Thyroid gland (tissue), 4 donors: ENCODE measurements at places on chromosomes 7 and 10. TPM values are rescaled to one million over a fixed set of nuclear protein-coding genes. Genes with fewer than 3 reads are reported as not detected.

TSPAN15 gene
- total RNA-seq = 9.0 TPM

DNA sequence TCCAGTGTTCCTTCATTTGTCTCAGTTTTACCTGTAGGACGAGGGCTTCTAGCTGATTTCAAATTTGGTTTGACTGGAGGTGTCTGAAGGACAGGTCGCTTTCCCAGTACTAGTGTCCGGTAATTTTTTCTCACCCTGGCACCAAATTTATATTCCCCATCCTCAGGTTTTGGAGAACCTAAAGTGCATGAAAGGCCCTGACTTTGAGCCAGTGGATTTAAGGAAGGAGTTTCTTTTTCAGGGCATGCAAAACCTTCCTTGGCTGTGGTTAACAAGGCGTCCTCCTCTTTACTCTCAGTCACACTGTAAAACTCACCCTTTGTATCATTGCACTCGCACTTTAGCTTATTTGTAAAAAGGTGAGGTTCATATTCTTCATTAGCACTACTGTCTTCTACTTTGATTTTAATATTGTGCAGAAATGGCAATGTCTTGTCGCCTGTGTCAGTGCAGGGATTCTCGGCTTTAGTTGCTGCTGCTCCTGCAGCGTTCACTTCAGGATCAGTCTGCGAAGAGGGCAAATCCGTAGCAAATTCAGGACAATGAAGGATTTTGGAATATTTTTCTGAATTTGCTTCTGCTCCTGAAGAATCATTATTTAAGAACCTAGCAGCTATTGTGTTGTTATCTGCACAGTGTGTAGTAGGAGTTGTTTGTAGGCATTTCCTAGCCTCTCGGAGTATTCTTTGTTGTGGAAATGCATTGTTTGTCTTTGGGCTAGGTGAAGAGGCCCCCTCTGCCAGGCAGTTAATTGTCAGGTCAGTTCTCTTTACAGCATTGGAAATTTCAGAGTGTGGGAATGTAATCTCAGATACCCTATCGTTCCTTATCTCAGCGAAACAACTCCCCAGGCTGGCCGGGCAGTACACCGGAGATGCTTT, 9.9 kb downstream of the SKIDA1 start:
- no peaks in the 10 kb centered on the region for H3K27me3 ChIP-seq
- H3K4me1 ChIP-seq = peaks cover 9% of the 10 kb centered on the region
- no peak overlapping the region for H3K4me3 ChIP-seq
- H3K27ac ChIP-seq = peak overlapping the region; percentile 83
- no peaks in the 10 kb centered on the region for H3K36me3 ChIP-seq

GRCh38 chr7:26493737-26494428, 202.2 kb downstream of the SNX10 start:
- no peak for DNase-seq
- H3K27ac ChIP-seq = no peak overlapping the region
- no peak overlapping the region for H3K4me3 ChIP-seq
- no peaks in the 10 kb centered on the region for H3K36me3 ChIP-seq
- no peaks in the 10 kb centered on the region for H3K27me3 ChIP-seq

DNA sequence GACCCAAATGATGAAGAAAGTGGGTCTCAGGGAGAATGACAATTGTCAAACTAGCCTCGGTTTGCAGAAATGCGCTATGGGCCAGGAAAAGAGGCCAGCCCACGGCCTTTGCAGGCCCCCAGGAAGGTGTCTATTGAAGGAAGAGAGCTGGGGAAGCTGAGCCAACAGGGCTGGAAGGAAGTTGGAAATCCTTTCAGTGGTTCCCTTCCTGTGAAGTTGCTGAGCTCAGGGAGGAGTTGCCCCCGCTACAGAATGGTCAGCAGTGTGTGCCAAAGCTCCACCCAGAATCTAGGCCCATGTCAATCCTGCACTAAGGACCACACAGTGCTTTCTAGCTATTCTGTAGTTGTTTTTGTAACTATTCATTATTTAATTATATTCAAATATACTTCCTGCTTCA, 91.6 kb upstream of the ANLN start:
- no peak for DNase-seq
- peaks cover 31% of the 10 kb centered on the region for H3K4me1 ChIP-seq
- H3K27ac ChIP-seq = no peak overlapping the region
- H3K4me3 ChIP-seq = no peak overlapping the region
- no peaks in the 10 kb centered on the region for H3K36me3 ChIP-seq
- H3K27me3 ChIP-seq = no peaks in the 10 kb centered on the region

MARCHF5 gene
- 25.8 TPM for total RNA-seq

DNA sequence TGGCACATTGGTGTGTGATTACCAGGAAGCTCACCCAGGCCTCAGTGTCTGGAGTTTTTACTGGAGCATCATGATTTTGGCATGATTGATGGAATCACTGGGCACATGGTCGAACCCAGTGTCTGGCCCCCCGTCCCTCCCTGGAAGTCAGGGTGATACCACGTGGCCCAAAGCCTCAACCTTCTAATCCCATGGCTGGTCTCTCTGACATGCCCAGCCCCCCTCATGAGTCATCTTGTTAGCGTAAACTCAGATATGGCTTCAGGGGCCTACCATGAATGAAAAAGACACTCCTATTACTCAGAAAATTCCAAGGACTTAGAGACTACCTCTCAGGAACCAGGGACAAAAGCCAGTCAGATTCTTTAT, 109.3 kb downstream of the GRK5 start:
- H3K27me3 ChIP-seq = no peaks in the 10 kb centered on the region
- no peak overlapping the region for H3K4me3 ChIP-seq
- no peak overlapping the region for H3K27ac ChIP-seq
- H3K4me1 ChIP-seq = peaks cover 73% of the 10 kb centered on the region
- no peak for DNase-seq
- no peaks in the 10 kb centered on the region for H3K36me3 ChIP-seq

GRCh38 chr10:51010977-51011376, 63.3 kb upstream of the PRKG1 start:
- peak; percentile 9 for DNase-seq
- no peaks in the 10 kb centered on the region for H3K4me1 ChIP-seq
- H3K27me3 ChIP-seq = no peaks in the 10 kb centered on the region
- no peak overlapping the region for H3K4me3 ChIP-seq
- no peaks in the 10 kb centered on the region for H3K36me3 ChIP-seq

ADIRF gene
- 103 TPM for total RNA-seq

- H3K4me3 ChIP-seq = peak overlapping the region; percentile 56
- H3K36me3 ChIP-seq = no peaks in the 10 kb centered on the region
- H3K27me3 ChIP-seq = no peaks in the 10 kb centered on the region
- DNase-seq = peak; percentile 52
Measured at GRCh38 chr10:114402871-114403540, 1.3 kb downstream of the AFAP1L2 start.

DNA sequence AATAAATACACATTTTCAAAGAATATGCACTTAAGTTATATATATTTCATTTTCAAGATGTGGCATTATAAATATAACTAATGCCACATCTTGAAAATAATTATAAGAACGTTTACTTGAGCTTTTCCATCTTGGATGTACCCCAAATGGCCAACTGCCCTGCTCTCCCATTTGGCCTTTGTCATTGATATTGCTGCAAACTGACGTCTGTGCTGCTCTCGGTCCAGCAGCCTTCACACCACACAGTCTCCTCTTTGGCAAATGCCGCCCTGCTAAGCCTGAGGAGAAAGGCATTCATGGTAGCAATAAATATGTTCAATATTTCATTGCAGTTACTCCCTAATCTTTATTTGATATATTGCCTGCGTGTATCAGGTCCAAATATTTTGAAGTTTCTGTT, 384.6 kb upstream of the ADARB2 start:
- H3K4me3 ChIP-seq = no peak overlapping the region
- no peaks in the 10 kb centered on the region for H3K27me3 ChIP-seq
- no peak overlapping the region for H3K27ac ChIP-seq

DNA sequence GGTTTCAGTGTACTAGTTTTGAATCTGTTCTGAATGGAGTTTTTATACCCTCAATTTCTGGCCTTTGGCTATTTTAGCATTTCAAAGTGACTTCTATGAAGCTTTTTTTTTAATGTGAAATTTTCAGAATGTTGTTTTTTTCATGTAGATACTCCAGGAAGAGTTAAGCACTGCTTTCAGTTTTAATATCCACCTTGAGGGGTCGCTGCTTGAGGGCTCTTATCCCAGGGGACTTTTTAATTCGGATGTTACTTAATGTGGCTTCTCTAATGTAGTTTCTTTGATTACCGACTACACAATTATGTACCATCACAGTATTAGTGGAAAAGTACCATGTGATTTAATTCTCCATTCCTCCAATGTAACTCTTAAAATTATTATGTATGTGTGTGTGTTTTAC, 5.2 kb downstream of the IFIT5 start:
- no peaks in the 10 kb centered on the region for H3K36me3 ChIP-seq
- DNase-seq = no peak
- peaks cover 13% of the 10 kb centered on the region for H3K4me1 ChIP-seq
- no peak overlapping the region for H3K4me3 ChIP-seq

DNA sequence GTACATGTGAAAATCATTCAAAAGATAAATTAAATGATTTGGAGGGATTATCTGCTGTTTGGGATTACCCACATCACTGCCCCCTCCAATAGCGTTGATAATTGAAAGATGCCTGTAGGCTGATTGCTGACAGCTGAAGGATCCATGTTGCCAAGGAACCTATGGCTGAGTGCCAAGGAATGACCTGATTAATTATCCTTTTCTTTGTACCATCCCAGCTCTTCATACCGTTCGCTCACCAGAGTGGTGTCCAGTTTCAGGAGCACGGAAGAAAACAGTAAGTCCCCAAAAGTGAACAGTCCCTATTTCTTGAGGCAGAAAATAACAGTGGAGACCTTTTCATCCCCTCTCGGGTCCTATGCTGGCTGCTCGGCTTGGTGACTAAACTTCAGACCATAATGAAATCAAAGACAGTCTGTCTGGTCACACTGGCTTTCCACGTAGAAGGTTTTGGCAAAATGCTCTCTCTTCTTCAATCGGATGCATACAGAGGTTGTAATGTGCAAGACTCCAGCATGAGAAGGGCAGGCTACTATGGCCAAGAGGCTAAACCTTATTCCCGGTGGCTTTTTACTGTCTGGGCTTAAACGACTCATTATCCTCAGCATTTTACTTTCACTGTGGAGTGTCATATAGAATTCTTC, 108.8 kb downstream of the SPAG6 start:
- H3K36me3 ChIP-seq = no peaks in the 10 kb centered on the region
- no peaks in the 10 kb centered on the region for H3K27me3 ChIP-seq
- DNase-seq = no peak
- H3K4me3 ChIP-seq = no peak overlapping the region

GRCh38 chr7:24911213-24911603, 68.8 kb downstream of the OSBPL3 start:
- H3K4me3 ChIP-seq = no peak overlapping the region
- H3K4me1 ChIP-seq = no peaks in the 10 kb centered on the region
